ENCODE measurements at places on chromosomes 3 and 15. TPM values are rescaled to one million over a fixed set of nuclear protein-coding genes. Genes with fewer than 3 reads are reported as not detected.

DNA sequence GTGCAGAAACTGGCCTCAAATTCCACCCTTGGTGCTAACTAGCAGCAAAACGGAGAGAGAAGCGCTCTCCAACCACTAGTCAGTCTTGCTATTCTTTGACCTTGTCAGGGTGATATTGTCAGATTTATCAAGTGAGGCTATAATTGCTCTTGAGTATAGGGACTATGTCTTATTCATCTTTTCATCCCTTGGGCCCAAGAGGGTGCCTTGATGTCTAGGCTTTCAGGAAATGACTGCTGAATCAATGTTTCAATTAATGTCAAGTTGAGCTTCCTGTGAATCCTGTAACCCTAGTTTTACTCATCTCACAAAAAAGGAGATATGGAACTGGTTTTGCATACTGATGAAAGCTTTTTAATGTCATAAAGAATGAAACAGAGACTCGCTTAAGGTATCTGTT lies 701.3 kb downstream of the EDEM1 start:
- no peak for DNase-seq

Gene SPRED1
- polyA plus RNA-seq = 36.1 TPM

Gene CNTN4
- 35.8 TPM for polyA plus RNA-seq

Gene CCDC39
- 3.1 TPM for polyA plus RNA-seq

DNA sequence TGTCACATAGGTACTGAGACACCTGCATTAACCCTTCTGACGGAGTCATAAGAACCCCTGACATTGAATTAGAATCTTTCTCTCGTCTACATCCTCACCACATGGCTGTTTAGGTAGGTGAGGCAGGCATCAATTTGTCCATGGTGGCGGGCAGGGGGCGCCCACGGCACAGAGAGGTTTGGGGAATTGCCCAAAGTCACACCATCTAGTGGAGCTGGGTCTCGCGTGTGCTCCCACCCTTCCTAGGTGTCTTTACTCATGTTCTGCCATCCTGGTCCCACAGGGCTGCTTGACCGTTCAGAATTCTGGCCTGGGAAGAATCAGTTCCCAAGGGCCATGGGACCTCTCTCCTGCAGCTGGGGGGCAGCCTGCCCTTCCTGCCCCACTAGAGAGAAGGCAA lies 14.7 kb upstream of the DLL4 start:
- DNase-seq = no peak

Gene TNFAIP8L3
- 2.4 TPM for polyA plus RNA-seq

- no peak for DNase-seq
Measured at GRCh38 chr15:89130201-89130600, 41.9 kb downstream of the ABHD2 start.

Gene VGLL3
- polyA plus RNA-seq = 7.8 TPM

GRCh38 chr15:65732698-65733097 lies 59.4 kb downstream of the DENND4A start:
- DNase-seq = no peak

Gene SLC6A20
- 0.03 TPM for polyA plus RNA-seq

GRCh38 chr15:37096558-37097143 lies 3.7 kb downstream of the MEIS2 start:
- DNase-seq = no peak

GRCh38 chr3:66998904-66999235 lies 763 bp downstream of the KBTBD8 start:
- DNase-seq = no peak

Gene GPR176
- polyA plus RNA-seq = 15.7 TPM

DNA sequence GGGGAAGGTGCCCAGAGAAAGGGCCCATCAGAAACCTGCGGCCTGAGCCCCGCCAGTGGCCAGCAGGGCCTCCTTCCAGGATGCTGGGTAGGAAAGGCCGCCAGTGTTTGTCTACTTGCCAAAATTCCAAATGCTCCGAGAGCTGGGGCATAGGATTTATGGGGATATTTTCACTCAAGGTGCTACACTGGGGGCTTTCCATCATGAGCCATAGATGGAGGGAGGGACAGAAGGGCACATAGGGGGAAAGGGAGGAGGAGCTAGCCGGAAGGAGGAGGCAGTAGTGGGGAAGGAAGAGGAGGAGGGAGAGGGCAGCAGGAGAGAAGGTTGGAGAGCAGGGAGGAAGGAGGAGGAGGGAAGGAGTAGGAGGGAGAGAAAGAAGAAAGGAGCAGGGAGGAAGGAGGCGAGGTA lies 494.7 kb upstream of the PROK2 start:
- DNase-seq = no peak

DNA sequence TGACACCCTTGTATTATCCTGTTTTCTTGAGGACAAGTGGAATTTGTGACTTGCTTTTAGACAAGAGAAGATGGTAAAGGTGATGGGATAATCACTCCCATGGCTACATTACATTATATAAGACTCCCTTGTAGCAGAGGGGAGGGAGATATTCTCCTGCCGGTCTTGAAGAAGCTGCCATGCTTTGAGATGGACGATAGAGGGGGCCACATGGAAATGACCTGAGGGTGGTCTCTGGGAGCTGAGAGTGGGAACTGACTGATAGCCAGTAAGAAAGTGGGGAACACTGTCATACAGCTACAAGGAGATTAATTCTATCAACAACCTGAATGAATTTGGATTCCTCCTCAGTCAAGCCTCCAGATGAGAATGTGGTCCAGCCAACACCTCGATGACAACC lies 540.1 kb downstream of the NTRK3 start:
- no peak for DNase-seq

Gene GOLGA8S
- 0.82 TPM for polyA plus RNA-seq

DNA sequence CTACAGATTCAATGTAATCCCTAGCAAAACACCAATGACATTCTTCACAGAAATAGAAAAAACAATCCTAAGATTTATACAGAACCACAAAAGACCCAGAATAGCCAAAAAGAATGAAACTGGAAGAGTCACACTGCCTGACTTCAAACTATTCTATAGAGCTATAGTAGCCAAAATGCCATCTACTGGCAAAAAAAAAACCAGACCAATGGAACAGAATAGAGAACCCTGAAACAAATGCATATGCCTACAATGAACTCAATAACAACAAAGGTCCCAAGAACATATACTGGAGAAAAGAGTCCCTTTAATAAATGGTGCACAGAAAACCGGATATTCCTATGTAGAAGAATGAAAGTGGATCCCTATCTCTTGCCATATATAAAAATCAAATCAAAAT lies 19.8 kb downstream of the PDCD10 start:
- DNase-seq = no peak

Gene INO80
- polyA plus RNA-seq = 22.6 TPM

DNA sequence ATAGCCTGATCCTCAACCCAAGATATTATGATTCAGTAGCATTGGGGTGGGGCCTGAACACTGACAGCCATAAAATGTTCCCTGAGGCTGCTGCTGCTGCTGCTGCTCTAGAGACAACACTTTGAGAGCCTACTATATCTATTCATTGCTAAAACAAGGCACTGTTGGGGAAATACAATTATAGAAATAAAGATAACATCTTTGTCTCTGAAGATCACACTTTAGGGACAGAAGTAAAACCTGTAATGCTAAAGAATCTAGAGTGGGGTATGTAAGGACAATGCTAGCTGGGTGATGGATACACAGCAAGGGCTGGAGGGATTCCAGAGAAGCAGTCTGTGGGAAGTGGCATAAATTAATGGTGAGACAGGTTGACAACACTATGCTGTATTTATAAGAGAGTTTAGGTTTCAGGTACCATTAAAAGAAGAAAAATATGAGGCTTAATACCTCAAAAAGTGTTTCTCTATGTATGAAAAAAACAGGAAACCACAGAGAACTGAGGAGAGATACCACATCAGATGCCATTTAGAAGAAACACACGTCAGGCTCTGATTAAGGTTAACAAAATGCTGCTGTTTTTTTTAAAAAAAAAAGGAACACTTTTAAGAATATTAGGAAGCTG lies 115.9 kb downstream of the CBLB start:
- no peak for DNase-seq

DNA sequence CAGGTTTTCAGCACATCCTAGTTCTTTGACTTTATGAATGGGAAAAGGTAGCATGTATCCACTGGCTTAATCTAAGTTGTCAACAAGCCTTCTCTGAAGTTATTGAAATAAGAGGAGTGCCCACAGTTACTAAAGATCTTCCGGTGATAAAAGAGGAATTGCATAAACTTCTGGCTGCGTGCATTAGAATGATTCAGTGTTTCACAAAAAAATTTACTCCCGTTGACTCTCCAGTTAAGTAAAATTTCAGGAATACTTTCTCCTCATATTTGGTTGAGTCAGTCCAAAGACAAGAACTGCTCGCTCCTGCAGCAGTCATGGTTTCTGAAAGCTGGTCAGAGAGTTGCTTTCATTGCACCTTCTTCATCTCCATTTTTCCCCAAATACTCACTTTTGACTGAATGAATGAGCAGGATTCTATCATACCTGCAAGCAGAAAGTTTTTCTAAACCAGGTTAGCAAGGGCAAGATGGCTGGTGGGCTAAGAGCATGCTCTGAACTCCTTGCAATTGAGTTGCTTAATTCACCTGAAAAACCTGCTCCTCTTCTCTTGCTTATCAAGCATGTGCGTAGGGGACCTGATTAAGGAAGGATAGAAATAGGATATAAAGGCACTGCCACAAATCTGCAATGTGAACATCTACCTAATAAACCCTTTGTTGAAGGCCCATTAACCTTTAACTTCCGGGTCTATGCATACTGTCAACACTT lies 64.2 kb upstream of the TIMP4 start:
- no peak for DNase-seq

Gene TYRO3
- 157 TPM for polyA plus RNA-seq

DNA sequence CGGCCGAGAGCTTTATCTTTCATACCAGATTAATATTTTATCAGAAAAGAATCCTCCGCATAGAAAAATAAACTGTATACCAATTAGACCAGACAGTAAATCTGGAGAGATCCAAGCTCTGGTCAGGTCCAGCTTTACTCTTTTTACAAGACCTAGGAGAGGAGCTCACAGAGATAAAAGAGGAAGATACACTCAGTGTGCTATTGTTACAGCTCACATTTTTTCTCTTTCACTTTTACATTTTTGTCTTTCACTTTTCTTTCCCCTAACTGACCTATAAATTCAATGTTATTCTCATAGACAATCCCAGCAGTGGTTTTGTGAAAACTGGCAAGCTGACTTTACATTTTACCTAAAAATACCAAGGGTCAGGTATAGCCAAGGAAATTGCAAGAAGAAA lies 55.8 kb downstream of the GUCA1C start:
- no peak for DNase-seq

GRCh38 chr15:36925653-36926426 lies 174.5 kb downstream of the MEIS2 start:
- no peak for DNase-seq

Gene NCEH1
- 4.4 TPM for polyA plus RNA-seq

GRCh38 chr3:43074901-43075689 lies 30.8 kb downstream of the POMGNT2 start:
- DNase-seq = no peak

GRCh38 chr15:79989682-79990081 lies 18.7 kb upstream of the BCL2A1 start:
- no peak for DNase-seq

GRCh38 chr3:171222995-171223394 lies 196.5 kb upstream of the SLC2A2 start:
- DNase-seq = no peak

GRCh38 chr3:166263460-166263859 lies 426.2 kb upstream of the BCHE start:
- DNase-seq = no peak

Gene BTLA
- polyA plus RNA-seq = 0.42 TPM

DNA sequence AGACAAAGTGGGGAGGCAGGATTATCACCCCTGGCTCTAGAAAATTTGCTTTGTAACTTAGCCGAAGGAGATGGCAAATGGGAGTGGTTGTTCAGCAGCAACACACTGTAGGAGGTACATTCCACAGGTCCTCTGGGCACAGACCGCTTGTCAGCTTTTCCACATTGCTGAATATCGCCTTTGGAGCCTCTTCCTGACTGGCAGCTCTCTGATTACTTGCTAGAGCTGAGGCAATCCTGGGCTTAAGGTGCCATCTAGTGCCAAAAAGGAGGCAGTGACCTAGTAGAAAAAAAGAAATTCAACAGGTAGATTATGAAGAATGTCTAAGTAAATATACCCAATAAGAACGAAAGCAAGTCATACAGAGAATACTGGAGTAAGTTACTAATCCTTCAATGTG lies 13.1 kb upstream of the SCN5A start:
- DNase-seq = no peak

DNA sequence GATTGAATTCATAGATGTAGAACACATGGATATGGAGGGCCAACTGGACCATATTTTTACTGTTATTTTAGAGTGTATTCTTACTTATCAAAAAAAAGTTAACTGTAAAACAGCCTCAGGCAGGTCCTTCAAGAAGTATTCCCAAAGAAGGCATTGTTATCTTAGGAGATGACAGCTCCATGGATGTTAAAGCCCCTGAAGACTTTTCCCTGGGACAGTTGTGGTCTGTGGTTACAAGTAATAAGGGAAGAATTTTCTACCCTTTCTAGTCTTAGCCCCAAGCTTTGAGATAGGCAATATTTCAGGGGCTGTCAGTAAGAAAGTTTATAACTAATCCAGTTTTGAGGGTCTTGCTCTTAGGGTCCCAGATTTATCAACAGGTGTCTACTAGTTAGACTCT lies 62.5 kb downstream of the LRRC49 start:
- no peak for DNase-seq

Gene CNTN3
- polyA plus RNA-seq = 8.1 TPM

DNA sequence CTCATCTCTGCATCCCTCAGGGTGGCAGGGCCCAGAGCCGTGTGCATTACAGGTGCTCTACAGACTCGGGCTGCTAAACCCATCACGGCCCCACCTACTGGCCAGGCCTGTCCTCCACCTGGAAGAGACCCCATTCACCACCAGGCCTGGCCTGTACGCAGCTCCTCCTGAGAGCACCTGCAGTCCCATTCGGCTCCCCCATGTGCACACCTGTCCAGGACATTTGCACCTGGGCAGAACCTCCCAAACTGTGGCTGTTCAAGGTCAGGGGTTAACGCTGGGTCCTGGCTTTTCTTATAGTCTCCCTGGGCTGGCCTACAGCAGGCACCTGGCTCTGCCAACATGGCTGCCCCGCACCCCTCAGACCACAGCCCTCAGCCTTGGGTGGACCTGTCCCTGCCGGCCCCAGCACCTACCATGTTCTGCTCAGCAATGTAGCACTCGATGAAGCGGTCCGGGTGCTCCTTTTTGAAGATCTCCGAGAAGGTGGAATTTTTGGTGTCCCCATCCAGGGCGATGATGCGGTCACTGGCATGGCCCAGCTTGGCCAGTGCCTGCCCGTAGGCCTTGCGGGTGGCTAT lies 25.7 kb downstream of the TKT start:
- no peak for DNase-seq

- DNase-seq = peak; percentile 31
Measured at GRCh38 chr15:88073391-88073691, 183.2 kb downstream of the NTRK3 start.

Gene AP3B2
- 3.4 TPM for polyA plus RNA-seq

Gene CIP2A
- 18.2 TPM for polyA plus RNA-seq

- DNase-seq = no peak
Measured at GRCh38 chr15:99336794-99337193, 85.5 kb downstream of the LRRC28 start.

DNA sequence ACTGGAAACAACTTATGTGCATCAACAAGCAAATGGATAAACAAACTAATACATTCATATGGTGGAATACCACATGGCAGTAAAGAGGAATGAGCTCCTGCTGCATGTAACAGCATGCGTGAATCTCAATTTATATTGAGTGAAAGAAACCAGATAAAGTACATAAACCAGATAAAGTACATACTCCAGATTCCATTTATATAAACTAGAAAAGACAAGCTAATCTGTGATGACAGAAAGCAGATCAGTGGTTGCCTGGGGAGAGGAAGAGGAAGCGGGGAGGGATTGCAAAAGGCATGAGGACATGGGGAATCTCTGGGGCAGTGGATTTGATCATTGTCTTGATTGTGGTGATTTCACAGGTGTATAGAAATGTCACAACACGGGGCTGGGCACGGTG lies 34.2 kb downstream of the LIMD1 start:
- DNase-seq = no peak

Gene GHSR
- not detected for polyA plus RNA-seq
